ENCODE measurements at places on chromosomes 3 and 15.

DNA sequence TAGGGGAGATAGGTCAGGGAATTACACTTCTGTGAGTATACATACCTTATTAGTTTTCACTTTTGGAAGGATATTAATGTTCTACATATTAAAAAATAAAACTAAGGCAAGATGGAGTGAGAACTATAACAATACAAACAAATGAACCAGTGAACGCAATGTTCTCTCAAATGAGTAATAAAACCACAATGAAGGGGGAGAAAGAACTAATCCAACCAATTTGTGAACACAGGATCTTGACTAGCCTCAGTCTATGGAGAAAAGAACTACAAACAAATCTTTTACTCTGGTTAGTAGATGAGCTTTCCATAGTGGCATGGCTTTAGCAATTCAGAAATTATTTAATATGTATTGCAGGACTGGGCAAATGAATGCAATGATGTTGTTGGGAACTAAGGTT lies 26.9 kb upstream of the ATOSA start:
- DNase-seq, result no peak

DNA sequence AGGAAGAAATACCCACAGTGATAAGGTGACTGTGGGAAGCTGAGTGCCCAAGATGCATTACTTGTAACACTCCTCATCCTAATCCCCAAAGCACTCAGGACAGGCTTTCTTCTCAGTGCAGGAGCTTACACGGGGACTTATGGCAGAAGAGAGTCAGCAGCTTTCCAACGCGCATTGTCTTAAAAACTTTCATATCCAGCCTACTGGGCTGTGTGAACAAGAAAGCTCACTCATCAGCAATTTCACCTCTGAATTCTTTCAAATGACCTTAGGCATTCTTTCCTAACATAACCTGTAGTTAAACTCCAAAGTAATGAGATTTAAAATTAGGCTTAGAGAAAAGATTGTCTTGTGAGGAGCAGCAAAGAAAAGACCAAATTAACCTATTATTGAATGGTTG lies 132.3 kb downstream of the KCNAB1 start:
- no peak for DNase-seq

- DNase-seq, result no peak
These were observed 208.8 kb upstream of the CTDSPL start for GRCh38 chr3:37652851-37653250.

GRCh38 chr3:7752005-7752404 lies 749.6 kb upstream of the LMCD1 start:
- no peak for DNase-seq

DNA sequence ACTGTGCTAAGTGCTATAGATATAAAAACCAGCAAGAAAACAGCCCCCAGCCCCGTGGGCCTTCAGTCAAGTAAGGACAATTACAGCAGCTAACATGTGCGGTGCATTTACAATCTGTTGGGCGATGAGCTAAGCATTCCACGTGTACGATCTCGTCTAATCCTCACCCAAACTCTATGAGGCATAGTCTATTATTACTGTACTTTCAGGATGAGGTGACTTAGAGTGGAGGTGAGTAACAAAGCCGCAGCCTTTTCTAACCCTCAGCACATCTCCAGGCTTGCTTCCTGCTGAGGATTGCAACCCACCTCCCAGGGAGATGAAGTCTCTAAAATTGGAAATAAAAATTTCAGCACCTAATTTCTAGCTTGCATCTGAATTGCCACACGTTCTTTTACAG lies 53.2 kb upstream of the MCF2L2 start:
- DNase-seq, result no peak

DNA sequence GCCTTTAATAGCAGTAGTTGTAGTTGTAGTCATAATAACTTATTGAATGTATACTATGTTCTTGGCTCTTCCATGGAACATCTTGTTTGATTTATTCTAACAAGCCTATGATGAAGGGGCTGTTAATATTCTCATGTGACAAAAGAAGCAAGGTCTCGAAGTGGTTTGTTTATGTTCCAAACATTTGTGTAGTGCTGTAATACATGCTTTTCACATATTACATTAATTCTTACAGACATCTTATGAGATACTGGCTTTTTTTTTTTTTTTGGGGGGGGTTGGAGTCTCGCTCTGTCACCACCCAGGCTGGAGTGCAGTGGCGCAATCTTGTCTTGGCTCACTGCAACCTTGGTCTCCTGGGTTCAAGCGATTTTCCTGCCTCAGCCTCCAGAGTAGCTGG lies 252.3 kb downstream of the PTPRG start:
- no peak for DNase-seq

DNA sequence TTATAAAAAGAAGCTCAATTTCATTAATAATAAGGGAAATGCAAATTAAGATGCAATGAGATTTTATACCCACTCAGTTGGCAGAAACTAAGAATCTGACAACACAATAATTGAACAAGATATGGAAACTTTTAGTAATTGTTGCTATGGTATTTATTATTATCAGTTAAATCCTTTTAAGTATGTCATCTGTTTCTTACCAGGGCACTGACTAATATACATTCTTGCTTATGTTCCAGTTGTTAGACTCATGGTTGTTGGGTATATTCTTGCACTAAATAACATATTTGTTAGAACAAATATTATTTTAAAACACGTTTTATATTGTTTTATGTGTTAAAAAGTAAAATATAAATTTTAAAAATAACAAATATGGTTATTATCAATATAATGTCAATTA lies 690.3 kb downstream of the MECOM start:
- DNase-seq, result no peak

GRCh38 chr3:11514191-11514821 lies 129.4 kb downstream of the VGLL4 start:
- DNase-seq, result no peak

DNA sequence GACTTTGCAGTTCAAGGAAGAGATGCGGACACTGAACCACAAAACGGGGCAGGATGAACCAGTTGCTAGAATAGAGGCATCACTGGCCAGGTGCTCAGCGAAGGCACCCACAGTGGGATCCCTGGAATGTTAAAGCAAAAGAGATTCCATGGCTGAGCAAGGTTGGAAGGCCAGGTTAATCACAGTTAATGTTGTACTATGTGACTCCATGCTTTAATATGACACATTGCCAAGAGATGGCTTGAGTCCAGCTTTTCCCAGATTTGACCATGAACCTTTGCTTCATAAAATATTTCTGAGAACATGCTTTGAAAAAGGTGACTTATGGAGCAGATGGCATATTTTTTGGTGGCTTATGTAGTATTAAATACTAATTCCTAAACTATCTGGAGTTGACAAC lies 76.2 kb upstream of the CMTM7 start:
- DNase-seq, result no peak

Measured in GM06990 (cell line).